GM18507 (cell line): ENCODE measurements at places on chromosomes 3 and 15.

GRCh38 chr3:4523710-4524698 lies 30.9 kb downstream of the ITPR1 start:
- DNase-seq, result no peak

GRCh38 chr3:38455639-38456430 lies 2.1 kb downstream of the ACVR2B start:
- DNase-seq, result no peak

GRCh38 chr3:100184948-100185570 lies 70.8 kb upstream of the FILIP1L start:
- DNase-seq, result no peak

DNA sequence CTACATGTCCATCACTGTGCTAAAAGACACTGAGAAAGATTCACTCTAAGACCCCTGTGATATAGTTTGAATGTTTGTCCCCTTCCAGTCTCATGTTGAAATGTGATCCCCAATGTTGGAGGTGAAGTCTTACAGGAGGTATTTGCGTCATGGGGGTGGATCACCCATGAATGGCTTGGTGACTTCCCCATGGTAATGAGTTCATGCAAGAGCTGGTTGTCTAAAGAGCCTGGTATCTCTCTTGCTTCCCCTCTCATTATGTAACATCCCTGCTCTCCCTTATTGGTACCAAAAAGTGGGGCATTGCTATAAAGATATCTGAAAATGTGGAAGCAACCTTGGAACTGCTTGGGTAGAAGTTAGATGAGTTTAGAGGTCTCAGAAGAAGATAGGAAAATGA lies 32.2 kb upstream of the FAM174B start:
- DNase-seq, result no peak

DNA sequence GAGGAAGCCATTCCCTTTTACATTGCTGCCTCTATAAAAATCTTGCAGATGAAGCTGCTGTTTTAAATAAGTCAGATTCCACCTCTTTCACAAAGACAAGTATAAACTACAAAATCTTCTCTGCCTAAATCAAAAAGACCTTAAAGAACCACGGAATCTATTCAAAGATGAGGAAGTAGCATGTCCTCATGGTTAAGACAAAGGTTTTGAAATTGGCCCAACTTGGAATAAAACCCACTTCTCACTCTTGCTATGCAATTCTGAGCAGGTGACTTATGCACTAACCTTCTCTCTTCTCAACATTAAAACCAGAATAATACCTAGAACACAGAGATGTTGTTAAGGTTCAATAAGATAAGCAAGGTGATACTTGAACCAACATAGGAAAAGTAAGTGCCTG lies 97.6 kb downstream of the FOXP1 start:
- DNase-seq, result no peak

GRCh38 chr3:44021651-44022594 lies 219.8 kb upstream of the TOPAZ1 start:
- no peak for DNase-seq

- no peak for DNase-seq
Observed at GRCh38 chr3:177358977-177359592, 161.8 kb upstream of the TBL1XR1 start.

DNA sequence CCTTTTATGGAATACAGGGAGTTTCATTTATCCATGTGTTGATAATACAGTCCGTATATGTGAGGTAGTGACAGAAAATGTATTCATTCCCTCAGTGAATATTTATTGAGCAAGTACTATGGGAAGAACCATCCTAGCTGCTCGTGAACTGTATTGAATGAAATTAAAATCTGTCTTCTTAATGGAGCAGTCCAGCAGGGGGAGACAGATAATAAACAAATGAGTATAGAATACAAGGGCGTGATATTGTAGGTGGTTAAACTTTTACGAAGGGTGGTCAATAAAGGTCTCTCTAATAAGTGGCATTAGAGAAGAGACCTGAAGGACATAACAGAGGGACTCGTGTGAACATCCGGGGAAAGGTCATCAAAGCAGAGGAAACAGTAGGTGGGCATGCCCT lies 62.7 kb upstream of the OSTN start:
- DNase-seq, result no peak

DNA sequence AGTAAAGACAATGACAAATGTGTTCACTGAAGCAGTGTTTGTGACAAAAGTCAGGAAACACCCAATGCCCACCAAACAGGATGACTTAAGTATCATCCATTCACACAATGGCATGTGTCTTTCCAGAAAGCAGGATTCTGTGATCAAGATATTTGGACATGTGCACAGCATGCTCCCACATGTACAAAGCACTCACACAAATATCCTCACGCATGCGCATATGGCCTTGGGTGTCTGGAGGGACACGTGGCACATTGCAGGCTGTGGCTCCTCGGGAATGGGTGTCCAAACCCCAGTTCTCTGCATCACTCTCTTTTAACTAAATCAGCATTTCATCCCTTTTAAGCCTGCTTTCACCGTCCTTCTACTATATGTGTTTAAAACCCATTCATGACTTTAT lies 130.5 kb downstream of the KLF13 start:
- DNase-seq, result no peak

DNA sequence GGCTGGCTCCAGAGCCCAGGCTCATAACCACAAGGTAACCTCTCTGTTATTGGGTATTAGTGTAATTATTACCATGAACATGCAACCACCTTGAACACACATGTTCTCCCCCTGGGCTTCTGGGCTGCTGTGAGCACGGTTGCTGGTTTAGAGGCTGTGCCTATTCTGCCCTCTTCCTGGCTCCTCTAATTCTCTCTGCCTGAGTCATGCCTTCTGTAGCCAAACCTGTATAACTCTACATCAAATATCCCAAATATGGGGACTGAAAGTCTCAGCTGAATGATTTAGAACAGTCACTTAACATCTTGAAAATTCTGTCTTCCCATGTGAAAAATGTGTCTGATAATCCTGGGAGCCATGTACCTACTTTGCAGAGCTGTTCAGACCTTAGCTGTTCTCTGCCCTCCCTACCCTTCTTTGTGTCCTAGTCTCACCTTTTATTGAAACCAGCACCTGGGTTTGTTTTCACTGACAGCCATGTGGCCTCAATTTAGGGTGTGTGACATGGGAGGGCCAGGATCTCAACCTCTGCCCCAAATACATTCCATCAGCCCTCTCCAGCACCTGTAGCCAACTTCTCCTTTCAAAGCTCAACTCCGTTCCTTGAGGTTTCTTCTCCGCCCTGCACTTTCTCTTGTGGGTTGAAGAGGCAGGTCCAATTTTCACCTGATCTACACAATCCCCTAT lies 60.7 kb downstream of the PDZRN3 start:
- no peak for DNase-seq

- DNase-seq, result no peak
Observed at GRCh38 chr3:77362936-77363335, 323.0 kb downstream of the ROBO2 start.
